ENCODE measurements at places on chromosomes 11 and 22. TPM values are rescaled to one million over a fixed set of nuclear protein-coding genes. Genes with fewer than 3 reads are reported as not detected.
A peak's percentile ranks its signal among the peaks of the same experiment; 100 is the strongest.

DNA sequence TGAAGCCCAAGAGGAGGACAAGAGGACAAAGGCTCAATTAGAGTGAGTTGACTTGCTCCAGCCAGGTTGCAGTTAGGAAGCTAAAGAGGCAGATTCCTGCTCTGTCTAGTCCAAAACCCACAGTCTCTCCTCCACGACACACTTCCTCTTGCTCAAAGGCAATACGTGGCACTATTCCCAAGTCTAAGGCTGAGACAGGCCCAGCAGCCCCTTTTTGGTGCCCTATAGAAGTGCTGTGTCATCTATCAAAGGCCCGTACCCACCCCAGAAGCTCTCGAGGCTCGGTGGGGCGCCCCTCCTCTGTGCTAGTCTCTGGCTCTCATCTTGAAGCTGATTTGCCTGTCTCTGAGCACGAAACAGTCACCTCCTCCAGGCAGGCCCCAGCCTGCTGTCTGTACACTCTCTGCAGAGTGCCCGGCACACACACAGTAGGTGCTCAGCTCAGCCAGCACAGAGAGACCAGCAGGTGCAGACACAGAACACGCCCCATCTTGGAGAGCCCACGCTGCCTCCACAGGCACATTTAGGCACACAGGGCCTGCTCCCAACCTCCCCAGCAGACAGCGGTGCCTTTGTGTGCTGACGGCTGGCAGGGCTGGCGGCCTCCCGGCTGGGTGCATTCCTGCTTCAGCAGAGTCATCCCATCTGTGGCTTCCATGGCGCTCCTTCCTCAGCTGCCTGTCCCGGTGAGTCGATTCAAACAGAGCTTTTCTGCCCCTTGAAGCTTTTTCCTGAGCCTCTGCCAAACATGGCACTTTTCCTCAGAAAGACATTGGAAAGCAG, 52.8 kb downstream of the MYH9 start:
- no peak for DNase-seq

- DNase-seq: no peak
These were observed 85.0 kb downstream of the ATG16L2 start for GRCh38 chr11:72899238-72899637.

The OR5AS1 gene
- not detected for total RNA-seq

The BARX2 gene
- not detected for total RNA-seq

- DNase-seq: peak; percentile 72
These were observed 15.2 kb downstream of the PHLDB1 start for GRCh38 chr11:118622376-118623268.

The VPS37C gene
- 21.8 TPM for total RNA-seq

The OR51L1 gene
- not detected for total RNA-seq

GRCh38 chr11:73426219-73426850, 50.1 kb downstream of the RELT start:
- DNase-seq: no peak

DNA sequence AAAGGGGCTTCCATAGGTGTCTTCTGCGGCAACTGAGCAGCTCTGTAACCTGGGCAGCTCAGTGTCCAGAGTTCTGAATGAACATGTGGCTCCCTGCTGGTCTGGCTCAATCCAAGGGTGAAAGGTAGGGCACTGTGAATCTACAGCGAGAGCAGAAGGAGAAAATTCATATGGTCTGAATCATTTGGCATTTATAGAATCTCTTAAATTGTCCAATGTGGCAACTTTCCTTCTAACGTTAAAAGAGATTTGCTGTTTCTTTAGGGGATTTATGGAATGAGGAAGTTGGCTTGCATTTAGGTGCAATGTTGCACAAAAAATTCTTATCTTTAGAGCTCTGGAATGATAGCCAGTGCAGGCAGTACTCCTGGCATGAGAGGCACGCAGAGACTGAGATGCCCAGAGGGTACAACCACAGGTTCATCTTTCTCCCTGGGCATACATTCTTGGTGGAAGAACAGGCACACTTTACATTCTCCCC, 17.0 kb downstream of the ATXN10 start:
- DNase-seq: no peak

- no peak for DNase-seq
These were observed 562 bp downstream of the SHANK2 start for GRCh38 chr11:71251761-71252268.

The NFAM1 gene
- 1.2 TPM for total RNA-seq

DNA sequence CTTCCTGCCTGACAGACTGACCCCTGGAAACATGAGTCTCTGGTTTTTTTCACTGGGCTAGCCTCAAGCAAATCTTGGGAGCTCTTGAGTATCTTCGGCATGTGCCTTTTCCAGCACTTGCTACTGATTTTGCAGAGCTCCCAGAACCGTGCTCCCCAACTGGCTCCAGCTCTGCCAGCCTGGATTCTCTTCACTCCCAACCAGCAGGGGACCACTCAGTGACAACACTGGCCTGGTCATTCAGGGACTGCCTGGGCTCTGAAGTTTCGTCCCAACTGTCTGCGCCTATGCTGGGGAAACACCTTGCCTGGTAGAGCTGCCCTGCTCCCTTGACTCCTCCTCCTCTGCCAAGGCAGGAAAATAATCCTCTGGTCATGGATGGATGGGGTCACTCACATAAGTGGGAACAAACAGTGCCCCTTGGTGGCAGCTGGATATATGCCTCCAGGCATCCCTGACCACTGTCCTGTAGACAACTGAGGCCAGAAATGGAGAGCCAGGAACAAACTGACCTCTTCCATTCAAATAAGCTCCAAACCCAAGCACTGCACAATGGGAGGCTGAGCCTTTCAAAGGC, 30.2 kb downstream of the POLDIP3 start:
- no peak for DNase-seq

- DNase-seq: no peak
These were observed 13.4 kb downstream of the APLNR start for GRCh38 chr11:57223601-57224000.

The HBB gene
- total RNA-seq: 368 TPM

DNA sequence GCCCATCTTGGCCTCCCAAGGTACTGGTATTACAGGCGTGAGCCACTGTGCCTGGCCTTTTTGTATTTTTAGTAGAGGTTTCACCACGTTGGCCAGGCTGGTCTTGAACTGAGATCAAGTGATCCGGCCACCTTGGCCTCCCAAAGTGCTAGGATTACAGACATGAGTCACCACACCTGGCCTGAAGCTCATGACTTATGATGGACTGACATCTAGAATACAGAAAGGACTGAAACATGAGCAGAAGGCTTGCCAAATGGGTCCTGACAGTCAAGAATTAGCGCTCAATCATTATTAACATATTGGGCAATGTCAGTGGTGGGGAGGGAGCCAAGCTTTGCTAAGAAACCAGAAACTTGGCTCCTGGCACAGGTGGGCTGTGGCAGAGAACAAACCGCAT, 5.0 kb downstream of the FADS1 start:
- no peak for DNase-seq

GRCh38 chr22:23833017-23833751, 5.6 kb downstream of the DERL3 start:
- peak; percentile 38 for DNase-seq

The PRRG4 gene
- 0.70 TPM for total RNA-seq

GRCh38 chr11:3859373-3859881, 4.0 kb downstream of the STIM1 start:
- DNase-seq: peak; percentile 86

DNA sequence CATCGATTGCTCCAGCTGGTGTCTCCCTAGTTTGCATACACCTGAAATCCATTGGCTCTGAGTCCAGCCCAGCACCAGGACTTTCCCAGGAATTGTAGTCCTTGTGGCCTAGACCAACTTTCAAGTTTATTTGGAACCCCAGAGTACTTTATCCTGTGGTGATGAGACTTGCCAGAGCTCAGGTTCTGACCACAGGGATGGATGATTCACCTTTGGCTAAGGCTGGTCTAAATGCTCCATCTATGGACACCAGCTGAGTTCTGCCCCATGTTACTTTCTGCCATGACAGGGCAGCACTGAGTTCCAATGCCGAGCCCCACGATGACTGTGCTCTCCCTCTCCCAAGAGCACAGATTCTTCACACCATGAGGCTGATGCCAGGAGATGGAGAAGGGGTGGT, 17.3 kb upstream of the INSC start:
- DNase-seq: no peak

The SYT7 gene
- total RNA-seq: 22.7 TPM

- DNase-seq: no peak
These were observed 5.1 kb downstream of the FAM118A start for GRCh38 chr22:45314786-45315185.

GRCh38 chr22:41766476-41766875, 34.0 kb upstream of the CCDC134 start:
- DNase-seq: no peak

The TEX54 gene
- not detected for total RNA-seq

- DNase-seq: no peak
These were observed 56.0 kb downstream of the COMMD9 start for GRCh38 chr11:36233204-36233603.

DNA sequence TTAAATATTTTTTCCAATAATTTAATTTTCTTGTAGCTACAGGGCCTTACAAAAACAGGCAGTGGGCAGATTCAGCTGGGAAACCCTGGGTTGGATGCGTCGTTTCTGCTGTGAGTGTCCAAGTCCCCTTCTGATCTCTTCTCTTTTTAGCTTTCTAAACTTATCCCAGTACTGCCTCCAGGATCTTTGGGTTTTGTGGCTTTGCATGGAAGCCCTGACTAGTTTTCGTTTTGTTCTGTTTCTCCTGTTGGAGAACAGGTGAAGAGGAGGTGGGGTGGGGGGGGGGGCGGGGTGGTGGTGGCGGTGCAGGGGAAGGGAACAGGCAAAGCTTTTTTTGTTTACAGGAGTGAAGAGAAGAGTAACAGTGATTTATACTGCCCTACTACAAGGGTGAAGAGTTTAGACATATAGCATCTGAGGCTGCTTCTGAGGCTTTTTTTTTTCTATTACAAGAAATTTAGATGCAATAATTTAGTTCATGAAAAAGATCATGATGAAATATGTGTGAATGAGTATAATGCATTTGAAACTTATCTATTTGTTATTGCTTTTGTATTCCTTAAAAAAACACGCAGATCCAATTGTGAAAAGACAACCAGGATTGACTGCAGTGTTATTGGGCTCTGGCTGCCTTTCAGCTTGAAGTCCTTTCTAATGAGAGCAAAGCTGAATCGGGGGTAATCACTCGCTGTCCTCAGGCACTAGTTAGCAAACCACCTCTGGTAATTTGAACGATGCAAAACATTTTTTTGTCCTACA, 142.9 kb downstream of the NCAM1 start:
- no peak for DNase-seq
